ENCODE measurements at places on chromosomes 16 and 17.

DNA sequence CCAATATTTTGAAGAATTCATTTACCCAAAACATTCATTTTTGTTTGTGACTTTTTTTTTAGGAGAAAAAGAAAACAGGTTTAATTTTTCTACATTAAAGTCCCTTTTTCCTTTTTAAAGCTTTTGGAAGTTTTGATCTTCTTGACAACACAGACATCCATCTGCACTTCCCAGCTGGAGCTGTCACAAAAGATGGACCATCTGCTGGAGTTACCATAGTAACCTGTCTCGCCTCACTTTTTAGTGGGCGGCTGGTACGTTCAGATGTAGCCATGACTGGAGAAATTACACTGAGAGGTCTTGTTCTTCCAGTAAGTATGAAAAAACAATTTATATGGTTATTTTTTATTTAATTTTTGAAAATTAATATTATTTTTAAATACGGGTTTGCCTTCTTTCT, 37.2 kb downstream of the SIAH1 start:
- H3K36me3 ChIP-seq, result no peaks in the 10 kb centered on the region
- no peaks in the 10 kb centered on the region for H3K4me1 ChIP-seq
- H3K27me3 ChIP-seq, result no peaks in the 10 kb centered on the region
- DNase-seq, result no peak
- no peak overlapping the region for H3K27ac ChIP-seq
- H3K4me3 ChIP-seq, result no peak overlapping the region

DNA sequence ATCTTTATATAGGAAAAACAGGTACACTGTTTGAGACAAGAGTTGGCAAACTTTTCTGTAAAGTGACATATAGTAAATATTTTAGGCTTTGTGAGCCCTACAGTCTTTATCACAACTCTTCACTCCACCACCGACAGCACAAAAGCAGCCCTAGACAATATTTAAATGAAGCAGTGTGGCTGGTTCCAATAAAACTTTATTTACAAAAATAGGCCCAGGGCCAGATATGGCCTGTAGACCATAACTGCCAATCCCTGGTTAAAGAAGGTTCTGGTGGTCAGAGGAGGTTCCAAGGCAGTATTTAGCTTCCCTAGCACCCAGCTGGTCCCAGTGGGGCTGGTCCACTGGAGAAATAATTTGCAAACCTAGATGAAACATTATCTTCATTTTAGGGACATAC, 3.6 kb downstream of the FAM117A start:
- H3K4me3 ChIP-seq, result no peak overlapping the region
- no peak for DNase-seq
- no peaks in the 10 kb centered on the region for H3K27me3 ChIP-seq
- H3K36me3 ChIP-seq, result no peaks in the 10 kb centered on the region
- peaks cover 48% of the 10 kb centered on the region for H3K4me1 ChIP-seq
- H3K27ac ChIP-seq, result no peak overlapping the region

DNA sequence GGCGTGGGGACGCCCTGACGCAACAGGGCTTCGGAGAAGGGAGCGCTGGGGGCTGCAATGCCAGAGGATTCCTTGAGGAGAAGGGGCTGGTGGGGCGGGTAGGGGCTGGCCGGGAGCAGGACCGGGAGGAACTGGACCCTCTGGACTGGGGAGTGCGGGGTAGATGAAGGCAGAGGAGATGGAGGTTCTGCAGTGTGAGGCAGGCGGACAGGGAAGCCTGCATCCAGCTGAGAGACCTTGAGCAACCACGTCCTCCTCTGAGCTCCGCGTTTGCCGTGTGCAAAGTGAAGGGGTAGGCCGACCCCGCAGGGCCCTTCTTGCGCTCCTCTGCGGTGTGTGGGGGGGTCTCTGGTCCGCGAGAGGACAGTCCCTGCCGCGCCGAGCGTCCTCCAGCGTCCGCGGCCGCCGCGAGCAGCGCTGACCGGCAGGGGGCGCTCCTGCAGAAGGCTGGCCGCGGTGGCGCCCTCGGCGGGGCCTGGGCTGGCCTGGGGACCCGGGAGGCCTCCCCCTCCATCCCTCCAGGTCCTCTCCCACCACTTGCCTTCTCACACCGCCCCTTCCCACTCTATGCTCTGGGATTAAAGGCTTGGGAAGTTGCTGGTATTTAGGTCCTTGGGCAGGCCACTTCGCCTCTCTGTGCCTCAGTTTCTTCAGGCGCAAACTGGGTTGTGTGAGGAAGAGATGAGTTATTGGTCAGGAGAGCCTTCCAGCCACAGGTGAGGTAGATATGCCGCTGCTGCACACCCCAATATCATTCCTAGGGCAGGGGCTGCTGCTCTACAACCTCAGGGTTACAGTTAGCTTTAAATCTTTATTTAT, 9.6 kb upstream of the WNT9B start:
- H3K36me3 ChIP-seq, result no peaks in the 10 kb centered on the region

- H3K4me3 ChIP-seq, result no peak overlapping the region
- no peak overlapping the region for H3K27ac ChIP-seq
- H3K4me1 ChIP-seq, result no peaks in the 10 kb centered on the region
- no peaks in the 10 kb centered on the region for H3K36me3 ChIP-seq
- H3K27me3 ChIP-seq, result no peaks in the 10 kb centered on the region
Observed at GRCh38 chr17:45687594-45687993, 96.5 kb upstream of the CRHR1 start.

DNA sequence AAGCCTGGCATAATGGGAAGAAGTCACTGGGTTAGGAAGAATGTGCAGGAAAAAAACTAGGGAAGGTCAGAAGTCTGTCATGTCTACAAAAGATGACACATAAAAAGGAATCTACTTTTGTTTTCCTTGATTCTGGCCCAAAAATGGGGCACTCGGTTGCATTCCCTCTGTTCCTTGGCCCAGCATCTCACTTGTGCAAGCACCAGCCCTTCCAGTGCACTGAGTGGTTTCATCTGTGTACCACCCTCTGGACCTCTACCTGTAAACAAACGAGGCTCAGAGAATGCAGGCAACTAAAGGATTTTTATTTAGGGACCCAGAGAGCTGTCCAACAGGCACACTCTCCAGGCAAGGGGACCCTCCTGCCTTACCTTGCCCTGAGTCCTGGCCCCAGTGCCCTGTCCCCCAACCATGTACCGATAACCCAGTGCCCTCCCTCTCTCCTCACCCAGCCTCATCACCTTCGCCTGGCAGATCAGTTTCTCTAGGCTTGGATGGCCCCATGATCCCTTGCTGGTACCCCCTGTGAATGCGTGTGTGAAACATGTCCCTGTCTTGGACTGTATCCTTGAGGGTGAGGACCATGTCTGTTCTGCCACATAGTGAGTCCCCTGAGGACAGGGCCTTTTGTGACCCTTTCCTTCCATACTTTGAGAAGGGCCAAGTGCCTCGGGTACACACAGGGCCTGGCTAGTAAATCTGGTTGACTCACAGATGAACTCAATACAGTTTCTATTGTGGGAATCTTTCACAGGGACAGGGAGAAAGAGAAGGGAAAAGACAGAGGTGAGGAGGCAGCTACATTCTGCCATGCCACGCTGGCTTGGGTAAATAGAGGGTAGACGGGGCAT, 13.3 kb downstream of the NXPH3 start:
- no peaks in the 10 kb centered on the region for H3K36me3 ChIP-seq
- H3K27ac ChIP-seq, result no peak overlapping the region
- no peak overlapping the region for H3K4me3 ChIP-seq

GRCh38 chr17:19728084-19728495, 11.7 kb upstream of the SLC47A2 start:
- no peaks in the 10 kb centered on the region for H3K27me3 ChIP-seq
- no peak overlapping the region for H3K4me3 ChIP-seq
- peaks cover 62% of the 10 kb centered on the region for H3K4me1 ChIP-seq
- H3K27ac ChIP-seq, result peak overlapping the region; percentile 95
- H3K36me3 ChIP-seq, result no peaks in the 10 kb centered on the region

DNA sequence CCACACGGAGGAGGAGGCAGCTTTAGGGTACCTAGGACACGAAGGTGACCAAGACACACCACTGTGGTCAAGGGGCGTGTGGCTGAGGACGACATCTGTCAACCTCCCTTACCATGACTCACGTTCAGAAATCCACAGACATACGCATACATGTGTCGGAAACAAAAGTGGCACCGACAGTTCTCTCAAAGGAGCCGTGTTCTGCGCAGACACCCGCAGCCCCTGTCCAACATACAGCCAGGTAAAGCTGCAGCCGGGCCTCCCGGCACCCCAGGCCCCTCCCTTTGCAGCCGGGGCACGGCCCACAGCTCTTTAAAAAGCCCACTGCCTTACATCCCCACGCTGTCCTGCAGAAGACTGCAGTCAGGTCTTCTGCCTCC, 40.5 kb upstream of the KLHDC4 start:
- peaks cover 17% of the 10 kb centered on the region for H3K4me1 ChIP-seq
- DNase-seq, result no peak
- H3K27me3 ChIP-seq, result peaks cover 3% of the 10 kb centered on the region
- H3K27ac ChIP-seq, result no peak overlapping the region
- H3K36me3 ChIP-seq, result no peaks in the 10 kb centered on the region

DNA sequence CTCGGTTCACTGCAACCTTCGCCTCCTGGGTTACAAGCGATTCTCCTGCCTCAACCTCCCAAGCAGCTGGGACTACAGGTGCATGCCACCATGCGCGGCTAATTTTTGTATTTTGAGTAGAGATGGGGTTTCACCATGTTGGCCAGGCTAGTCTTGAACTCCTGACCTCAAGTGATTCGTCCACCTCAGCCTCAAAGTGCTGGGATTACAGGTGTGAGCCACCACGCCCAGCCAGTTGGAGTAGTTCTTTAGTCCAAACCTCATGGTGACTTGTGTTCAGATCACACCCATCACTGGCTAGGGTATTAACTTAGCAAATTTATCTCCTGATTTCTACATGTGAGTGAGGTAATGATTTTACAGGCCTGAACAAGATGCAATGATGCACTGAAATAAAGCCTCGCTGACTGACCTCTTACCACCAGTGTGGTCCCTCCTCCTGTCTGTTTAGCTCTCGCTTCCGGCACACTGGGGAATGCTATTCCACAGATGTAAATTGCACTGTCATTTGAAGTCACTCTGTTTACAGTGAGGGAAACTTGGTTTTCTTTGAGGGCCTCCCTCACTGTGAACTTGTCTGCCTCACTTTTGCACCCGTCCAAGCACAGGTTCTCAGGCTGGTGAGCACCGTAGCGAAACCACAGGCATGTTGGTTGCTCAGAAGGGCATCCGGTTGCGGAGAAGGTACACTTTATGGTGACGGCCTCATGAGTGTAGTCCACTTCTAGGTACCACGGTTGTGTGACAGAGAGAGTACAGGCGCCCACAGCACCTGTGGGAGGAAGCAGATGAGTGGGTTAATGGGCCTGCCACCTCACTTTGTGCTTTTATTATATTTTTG, 5.5 kb downstream of the IGSF6 start:
- H3K27ac ChIP-seq, result peak overlapping the region; percentile 49
- no peak overlapping the region for H3K4me3 ChIP-seq
- no peaks in the 10 kb centered on the region for H3K27me3 ChIP-seq
- no peak for DNase-seq

DNA sequence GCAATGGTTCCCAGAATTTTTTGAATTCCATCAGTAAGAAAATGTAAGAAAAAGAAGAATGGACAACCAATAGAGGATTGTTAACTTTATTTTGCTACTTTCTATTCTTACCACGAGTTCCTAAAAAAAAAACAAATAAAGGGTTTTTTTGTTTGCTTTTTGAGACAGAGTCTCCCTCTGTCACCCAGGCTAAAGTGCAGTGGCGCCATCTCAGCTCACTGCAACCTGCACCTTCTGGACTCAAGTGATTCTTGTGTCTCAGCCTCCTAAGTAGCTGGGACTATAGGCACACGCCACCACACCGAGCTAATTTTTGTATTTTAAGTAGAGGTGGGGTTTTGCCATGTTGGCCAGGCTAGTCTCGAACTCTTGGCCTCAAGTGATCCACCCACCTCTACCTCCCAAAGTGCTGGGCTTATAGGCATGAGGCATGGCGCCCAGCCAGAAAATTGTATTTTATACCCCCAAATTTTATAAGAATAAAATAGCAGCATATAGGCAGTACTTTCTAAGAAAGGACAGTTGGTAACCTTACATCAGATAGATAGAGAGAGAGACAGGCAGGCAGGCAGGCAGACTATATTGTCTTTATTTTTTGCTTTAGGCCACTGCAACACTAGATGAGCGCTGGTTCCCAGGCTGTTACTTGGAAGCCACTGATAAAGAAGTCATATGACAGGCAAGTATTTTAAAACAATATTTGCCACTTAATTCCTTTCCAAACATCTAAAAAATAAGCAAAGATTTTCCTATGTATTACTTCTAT, 127.5 kb downstream of the VPS53 start:
- no peaks in the 10 kb centered on the region for H3K27me3 ChIP-seq
- H3K27ac ChIP-seq, result no peak overlapping the region
- peaks cover 7% of the 10 kb centered on the region for H3K36me3 ChIP-seq
- DNase-seq, result no peak
- no peaks in the 10 kb centered on the region for H3K4me1 ChIP-seq
- no peak overlapping the region for H3K4me3 ChIP-seq

DNA sequence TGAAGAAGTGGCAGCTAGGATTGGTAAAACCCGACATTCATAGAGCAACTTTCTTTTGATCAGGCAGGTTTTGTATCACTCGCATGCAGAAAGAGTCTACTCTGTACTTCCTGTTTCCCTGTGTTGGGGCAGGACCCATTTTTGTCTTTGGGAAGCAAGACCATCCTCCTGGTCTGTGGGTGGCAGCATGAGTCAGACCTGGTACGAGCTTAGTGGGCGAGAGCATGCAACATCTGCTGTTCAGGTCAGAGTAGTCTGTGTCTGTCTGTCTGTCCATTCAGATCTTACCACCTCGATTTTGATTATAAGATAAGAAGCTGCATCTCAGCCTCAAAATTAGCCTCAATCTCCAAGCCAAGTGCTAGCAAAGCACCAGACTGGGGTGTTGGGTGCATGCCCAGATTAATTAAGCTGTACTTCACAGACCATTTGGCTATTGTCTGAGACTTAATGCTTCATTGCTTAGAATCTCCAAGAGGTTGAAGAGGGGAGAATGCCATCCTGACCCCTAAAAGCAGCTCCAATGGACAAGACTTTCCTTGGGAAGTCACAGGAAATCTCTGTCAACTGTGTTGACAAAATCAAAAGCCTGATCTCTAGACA, 110.9 kb downstream of the XYLT1 start:
- H3K4me1 ChIP-seq, result peaks cover 65% of the 10 kb centered on the region
- DNase-seq, result no peak
- no peak overlapping the region for H3K4me3 ChIP-seq
- H3K36me3 ChIP-seq, result peaks cover 7% of the 10 kb centered on the region

GRCh38 chr17:78532922-78533640, 44.1 kb downstream of the DNAH17 start:
- peaks cover 16% of the 10 kb centered on the region for H3K4me1 ChIP-seq
- no peak for DNase-seq
- H3K36me3 ChIP-seq, result no peaks in the 10 kb centered on the region
- no peak overlapping the region for H3K27ac ChIP-seq
- H3K27me3 ChIP-seq, result no peaks in the 10 kb centered on the region

- H3K27me3 ChIP-seq, result peaks cover 4% of the 10 kb centered on the region
- no peak overlapping the region for H3K27ac ChIP-seq
- H3K4me1 ChIP-seq, result peaks cover 9% of the 10 kb centered on the region
- DNase-seq, result no peak
- no peak overlapping the region for H3K4me3 ChIP-seq
- H3K36me3 ChIP-seq, result no peaks in the 10 kb centered on the region
Observed at GRCh38 chr17:58161566-58161965, 5.2 kb upstream of the OR4D2 start.

GRCh38 chr17:48995974-48996721, 1.0 kb upstream of the IGF2BP1 start:
- no peak overlapping the region for H3K4me3 ChIP-seq
- DNase-seq, result peak; percentile 70
- H3K27me3 ChIP-seq, result peaks cover 20% of the 10 kb centered on the region

- no peaks in the 10 kb centered on the region for H3K36me3 ChIP-seq
- no peaks in the 10 kb centered on the region for H3K4me1 ChIP-seq
- DNase-seq, result no peak
- no peak overlapping the region for H3K27ac ChIP-seq
- H3K27me3 ChIP-seq, result no peaks in the 10 kb centered on the region
Observed at GRCh38 chr16:12709807-12710206, 93.9 kb downstream of the CPPED1 start.

Data from vagina (tissue), 2 donors.